Lower lobe of right lung (tissue), 2 donors: ENCODE measurements at places on chromosomes 5 and 9. TPM values are rescaled to one million over a fixed set of nuclear protein-coding genes. Genes with fewer than 3 reads are reported as not detected.

ENTREP1 gene
- total RNA-seq = 30.1 TPM

SSBP2 gene
- total RNA-seq = 41.1 TPM

PRUNE2 gene
- total RNA-seq = 13.6 TPM

CNTFR gene
- 2.5 TPM for total RNA-seq

DAP gene
- total RNA-seq = 89.8 TPM

PRSS3 gene
- 0.65 TPM for total RNA-seq

GABRA6 gene
- not detected for total RNA-seq

GPR150 gene
- total RNA-seq = 0.18 TPM

PPP6C gene
- 44.7 TPM for total RNA-seq

MAMDC2 gene
- 35.1 TPM for total RNA-seq

SV2C gene
- 0.32 TPM for total RNA-seq

- no peaks in the 10 kb centered on the region for H3K36me3 ChIP-seq
- H3K27me3 ChIP-seq = no peaks in the 10 kb centered on the region
- no peak overlapping the region for H3K4me3 ChIP-seq
- DNase-seq = no peak
- H3K27ac ChIP-seq = no peak overlapping the region
- peaks cover 10% of the 10 kb centered on the region for H3K4me1 ChIP-seq
Measured at GRCh38 chr5:68191083-68191791, 24.3 kb upstream of the PIK3R1 start.

GRCh38 chr5:137240285-137240684 is 258.8 kb downstream of the SPOCK1 start:
- H3K27ac ChIP-seq = no peak overlapping the region
- no peak overlapping the region for H3K4me3 ChIP-seq
- DNase-seq = no peak

DNA sequence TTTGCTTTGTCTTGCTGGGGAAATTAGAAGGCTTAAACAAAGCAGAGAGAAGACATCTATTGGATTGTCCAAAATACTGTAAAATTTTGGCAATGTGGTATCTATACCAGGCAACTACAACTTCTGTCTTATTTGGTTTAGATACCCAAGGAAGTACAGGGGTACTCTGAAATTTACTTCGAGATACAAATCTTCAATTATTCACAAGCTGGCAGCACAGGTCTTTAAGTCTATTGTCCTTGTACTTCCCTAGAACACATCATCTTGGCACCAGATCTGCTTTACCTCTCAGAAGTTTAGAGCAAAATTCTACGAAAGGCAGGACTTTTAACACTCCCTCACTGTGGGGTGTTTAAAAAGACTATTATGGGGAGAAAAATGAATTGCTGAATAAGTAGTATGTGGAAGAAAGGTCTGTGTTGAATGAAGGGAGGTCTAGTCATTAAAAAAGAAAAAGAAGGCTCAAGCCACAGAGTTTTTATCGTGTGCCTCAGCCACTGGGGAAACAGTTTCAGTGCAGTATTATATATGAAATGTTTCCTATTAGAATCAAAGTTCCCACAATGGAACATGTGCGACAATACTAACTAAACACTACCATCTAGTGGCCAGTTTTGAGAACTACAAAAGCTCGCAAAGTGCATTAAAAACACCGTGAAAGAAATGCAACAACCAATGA is 93.7 kb downstream of the PDE4D start:
- DNase-seq = no peak
- H3K4me3 ChIP-seq = no peak overlapping the region
- peaks cover 6% of the 10 kb centered on the region for H3K27me3 ChIP-seq

DNA sequence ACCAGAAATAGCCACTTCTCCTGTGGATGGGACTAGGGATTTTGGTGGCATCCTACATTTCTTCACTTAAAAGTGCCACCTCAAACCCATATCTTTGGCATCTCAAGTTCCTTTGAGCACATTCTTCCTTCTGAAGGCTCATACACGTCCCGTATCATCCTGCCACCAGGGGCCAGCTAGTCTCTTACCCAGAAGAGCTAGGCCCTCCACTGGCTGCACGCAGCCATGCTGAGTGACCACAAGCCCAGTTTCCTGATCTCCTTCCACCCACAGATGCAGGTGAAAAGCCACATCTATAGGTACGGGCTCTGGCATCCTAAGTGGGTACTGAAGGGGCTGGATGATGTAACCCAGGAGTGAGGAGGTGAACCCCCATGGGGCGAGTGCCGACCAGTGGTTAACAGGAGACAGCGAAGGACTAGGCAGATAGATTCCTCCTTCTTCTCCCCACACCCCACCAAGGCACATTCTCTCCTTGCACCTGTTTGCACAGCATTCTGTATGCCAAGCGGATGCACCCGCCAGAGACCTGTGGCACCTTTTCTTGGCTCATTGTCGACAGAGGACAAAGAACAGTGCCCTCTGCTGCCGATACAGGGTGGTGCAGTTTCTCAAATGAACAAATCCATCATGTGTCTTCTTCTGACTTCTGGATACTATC is 14.4 kb upstream of the SCGB3A1 start:
- no peak overlapping the region for H3K4me3 ChIP-seq
- H3K27me3 ChIP-seq = no peaks in the 10 kb centered on the region
- peak; percentile 69 for DNase-seq
- H3K4me1 ChIP-seq = no peaks in the 10 kb centered on the region
- no peak overlapping the region for H3K27ac ChIP-seq

- peak overlapping the region; percentile 88 for H3K27ac ChIP-seq
- no peaks in the 10 kb centered on the region for H3K27me3 ChIP-seq
- no peaks in the 10 kb centered on the region for H3K36me3 ChIP-seq
- peak overlapping the region; percentile 94 for H3K4me3 ChIP-seq
- DNase-seq = no peak
- peaks cover 30% of the 10 kb centered on the region for H3K4me1 ChIP-seq
Measured at GRCh38 chr5:132776131-132776937, 705 bp downstream of the SEPTIN8 start.

DNA sequence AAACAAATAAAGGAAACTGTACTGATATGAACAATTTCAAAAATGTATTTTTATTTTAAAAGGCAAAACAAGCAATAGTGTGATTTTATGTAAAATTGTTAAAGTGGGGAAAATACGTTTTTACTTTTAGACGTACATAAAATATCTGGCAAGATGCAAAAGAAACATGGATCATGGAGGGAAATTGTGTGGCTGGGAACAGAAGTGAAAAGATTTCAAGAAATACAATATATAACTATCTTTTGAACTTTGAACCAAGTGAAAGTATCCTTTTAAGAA is 1.5 kb upstream of the ZNF367 start:
- H3K4me1 ChIP-seq = peaks cover 27% of the 10 kb centered on the region
- no peak for DNase-seq
- H3K36me3 ChIP-seq = no peaks in the 10 kb centered on the region

GRCh38 chr5:166909040-166909439 is 1382.4 kb upstream of the WWC1 start:
- H3K4me3 ChIP-seq = no peak overlapping the region
- no peaks in the 10 kb centered on the region for H3K36me3 ChIP-seq

GRCh38 chr5:33257807-33258429 is 182.8 kb upstream of the TARS1 start:
- no peak overlapping the region for H3K27ac ChIP-seq
- no peak overlapping the region for H3K4me3 ChIP-seq
- no peaks in the 10 kb centered on the region for H3K27me3 ChIP-seq
- H3K36me3 ChIP-seq = no peaks in the 10 kb centered on the region
- no peak for DNase-seq
- H3K4me1 ChIP-seq = no peaks in the 10 kb centered on the region

GRCh38 chr5:85263125-85263524 is 878.4 kb upstream of the EDIL3 start:
- H3K4me3 ChIP-seq = no peak overlapping the region
- H3K4me1 ChIP-seq = no peaks in the 10 kb centered on the region
- DNase-seq = no peak

DNA sequence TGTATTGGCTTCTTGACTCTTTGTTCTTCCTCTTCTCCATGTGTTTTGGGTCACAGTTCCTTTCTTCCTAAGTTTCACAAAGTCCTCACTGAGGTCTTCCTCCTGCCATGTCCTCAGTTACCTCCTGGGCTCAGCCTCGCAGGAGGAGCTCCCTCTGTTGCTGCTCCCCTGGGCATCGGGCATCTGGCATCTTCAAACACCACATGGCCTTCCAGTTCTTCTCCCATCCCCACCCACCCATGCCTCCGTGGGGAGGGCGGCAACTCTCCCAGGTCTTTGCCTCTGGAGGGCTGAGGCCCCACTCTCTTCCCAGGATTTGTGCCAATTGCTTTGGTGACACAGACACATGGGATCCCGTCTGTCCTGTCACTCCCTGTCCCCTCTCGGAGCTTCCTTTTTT is 22.8 kb downstream of the MRPL36 start:
- no peaks in the 10 kb centered on the region for H3K36me3 ChIP-seq
- DNase-seq = peak; percentile 30
- no peaks in the 10 kb centered on the region for H3K4me1 ChIP-seq
- no peak overlapping the region for H3K4me3 ChIP-seq
- no peaks in the 10 kb centered on the region for H3K27me3 ChIP-seq

GRCh38 chr5:6086871-6087270 is 291.5 kb downstream of the MED10 start:
- H3K36me3 ChIP-seq = no peaks in the 10 kb centered on the region
- DNase-seq = no peak
- no peak overlapping the region for H3K4me3 ChIP-seq
- no peaks in the 10 kb centered on the region for H3K27me3 ChIP-seq

- H3K27ac ChIP-seq = no peak overlapping the region
- no peaks in the 10 kb centered on the region for H3K4me1 ChIP-seq
Measured at GRCh38 chr9:115635680-115636383, 517.8 kb upstream of the PAPPA start.

GRCh38 chr5:162248107-162248713 is 180.6 kb downstream of the GABRG2 start:
- no peaks in the 10 kb centered on the region for H3K4me1 ChIP-seq
- H3K27ac ChIP-seq = no peak overlapping the region
- no peaks in the 10 kb centered on the region for H3K36me3 ChIP-seq
- H3K4me3 ChIP-seq = no peak overlapping the region
- H3K27me3 ChIP-seq = no peaks in the 10 kb centered on the region
- no peak for DNase-seq

- H3K27me3 ChIP-seq = no peaks in the 10 kb centered on the region
- no peak for DNase-seq
- no peaks in the 10 kb centered on the region for H3K4me1 ChIP-seq
Measured at GRCh38 chr5:126053630-126054029, 369.6 kb upstream of the GRAMD2B start.

DNA sequence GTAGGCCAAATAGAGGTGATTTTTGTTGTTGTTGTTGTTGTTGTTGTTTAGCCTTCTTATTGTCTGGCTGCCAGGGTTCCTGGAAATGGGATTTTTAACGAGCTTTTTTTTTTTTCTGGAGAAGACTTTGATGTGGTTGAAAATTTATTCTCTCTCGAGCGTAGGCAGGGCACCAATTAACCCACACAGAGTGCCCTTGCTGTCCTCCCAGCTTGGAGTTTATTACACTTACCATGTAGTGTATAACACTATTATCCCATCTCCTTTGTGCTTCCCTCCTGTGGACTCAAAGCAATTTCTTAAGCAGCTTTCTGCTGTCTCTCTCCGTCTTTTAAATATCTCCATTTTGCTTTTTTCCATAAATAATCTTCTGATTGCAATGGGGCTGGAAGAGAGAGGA is 57.4 kb downstream of the OR2K2 start:
- no peaks in the 10 kb centered on the region for H3K27me3 ChIP-seq
- no peak for DNase-seq
- no peak overlapping the region for H3K4me3 ChIP-seq
- H3K36me3 ChIP-seq = no peaks in the 10 kb centered on the region

- H3K36me3 ChIP-seq = peaks cover 11% of the 10 kb centered on the region
- DNase-seq = no peak
- H3K27me3 ChIP-seq = no peaks in the 10 kb centered on the region
- peaks cover 54% of the 10 kb centered on the region for H3K4me1 ChIP-seq
Measured at GRCh38 chr9:127876764-127877562, 512 bp downstream of the AK1 start.

DNA sequence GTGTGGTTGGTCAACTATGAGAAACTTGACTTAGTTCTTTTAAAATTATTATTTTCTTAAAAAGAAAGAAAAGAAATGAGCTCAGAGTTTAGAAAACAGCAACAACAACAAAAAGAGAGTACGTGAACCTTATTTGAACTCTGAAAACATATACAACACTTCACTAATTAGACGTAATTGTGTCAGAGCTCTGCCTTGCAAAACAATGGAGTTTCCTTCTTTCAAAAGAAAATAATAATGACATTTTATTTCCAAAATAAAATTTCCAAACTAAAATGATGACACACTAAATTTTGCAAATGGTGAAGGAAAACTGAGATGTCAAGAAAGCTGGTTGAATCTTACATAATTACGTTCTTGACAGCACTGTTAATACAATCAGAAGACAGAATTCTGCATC is 15.4 kb downstream of the ROR2 start:
- H3K27me3 ChIP-seq = no peaks in the 10 kb centered on the region
- no peak overlapping the region for H3K4me3 ChIP-seq
- H3K27ac ChIP-seq = no peak overlapping the region
- DNase-seq = no peak
- H3K4me1 ChIP-seq = no peaks in the 10 kb centered on the region

DNA sequence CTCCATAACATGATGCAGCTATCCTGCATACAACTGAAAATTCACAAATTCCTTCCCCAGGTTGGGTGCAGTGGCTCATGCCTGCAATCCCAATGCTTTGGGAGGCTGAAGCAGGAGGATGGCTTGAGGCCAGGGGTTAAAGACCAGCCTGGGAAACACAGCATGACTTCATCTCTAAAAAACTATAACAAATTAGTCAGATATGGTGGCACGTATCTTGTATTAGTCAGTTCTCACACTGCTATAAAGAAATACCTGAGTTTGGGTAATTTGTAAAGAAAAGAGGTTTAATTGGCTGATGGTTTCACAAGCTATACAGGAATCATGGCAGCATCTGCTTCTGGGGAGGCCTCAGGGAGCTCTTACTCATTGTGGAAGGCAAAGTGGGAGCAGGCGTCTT is 56.4 kb upstream of the DAPK1 start:
- H3K27ac ChIP-seq = no peak overlapping the region
- H3K4me1 ChIP-seq = no peaks in the 10 kb centered on the region
- no peak for DNase-seq
- H3K27me3 ChIP-seq = no peaks in the 10 kb centered on the region

- H3K4me3 ChIP-seq = no peak overlapping the region
- no peaks in the 10 kb centered on the region for H3K4me1 ChIP-seq
- no peak overlapping the region for H3K27ac ChIP-seq
- H3K27me3 ChIP-seq = no peaks in the 10 kb centered on the region
Measured at GRCh38 chr9:8817335-8817734, 1017.8 kb upstream of the DMAC1 start.

GRCh38 chr5:51416149-51416548 is 32.9 kb downstream of the ISL1 start:
- no peak for DNase-seq
- no peaks in the 10 kb centered on the region for H3K27me3 ChIP-seq
- no peaks in the 10 kb centered on the region for H3K36me3 ChIP-seq
- no peaks in the 10 kb centered on the region for H3K4me1 ChIP-seq

GRCh38 chr5:108681079-108681921 is 66.4 kb upstream of the FER start:
- no peak overlapping the region for H3K27ac ChIP-seq
- H3K4me1 ChIP-seq = peaks cover 9% of the 10 kb centered on the region
- H3K36me3 ChIP-seq = no peaks in the 10 kb centered on the region
- no peaks in the 10 kb centered on the region for H3K27me3 ChIP-seq
- no peak for DNase-seq

GRCh38 chr9:14415947-14416346 is 102.0 kb upstream of the NFIB start:
- H3K36me3 ChIP-seq = no peaks in the 10 kb centered on the region
- no peaks in the 10 kb centered on the region for H3K4me1 ChIP-seq
- H3K27ac ChIP-seq = no peak overlapping the region
- no peak overlapping the region for H3K4me3 ChIP-seq
- no peak for DNase-seq
